GM13977 (cell line): ENCODE measurements at places on chromosomes 1 and 21.

DNA sequence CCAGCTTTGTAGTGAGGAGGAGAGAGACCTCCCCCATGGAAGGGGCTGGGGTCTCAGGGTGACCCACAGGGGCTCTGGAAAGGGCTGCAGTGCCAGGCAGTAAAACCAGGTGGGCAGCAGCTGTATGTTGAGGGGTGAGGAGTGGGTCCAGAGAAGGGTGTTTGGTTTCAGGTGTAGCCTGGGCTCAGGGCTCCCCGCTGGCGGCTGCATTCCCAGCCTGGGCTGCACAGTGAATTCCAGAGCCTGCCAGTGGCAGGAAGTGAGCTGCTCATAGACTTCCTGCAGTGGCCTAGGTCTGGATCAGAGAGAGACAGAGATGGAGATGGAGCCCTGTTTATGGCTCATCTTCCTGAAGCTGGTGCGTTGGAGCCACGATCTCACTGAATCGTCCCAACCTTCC is 356.4 kb downstream of the PTPRU start:
- DNase-seq: no peak

DNA sequence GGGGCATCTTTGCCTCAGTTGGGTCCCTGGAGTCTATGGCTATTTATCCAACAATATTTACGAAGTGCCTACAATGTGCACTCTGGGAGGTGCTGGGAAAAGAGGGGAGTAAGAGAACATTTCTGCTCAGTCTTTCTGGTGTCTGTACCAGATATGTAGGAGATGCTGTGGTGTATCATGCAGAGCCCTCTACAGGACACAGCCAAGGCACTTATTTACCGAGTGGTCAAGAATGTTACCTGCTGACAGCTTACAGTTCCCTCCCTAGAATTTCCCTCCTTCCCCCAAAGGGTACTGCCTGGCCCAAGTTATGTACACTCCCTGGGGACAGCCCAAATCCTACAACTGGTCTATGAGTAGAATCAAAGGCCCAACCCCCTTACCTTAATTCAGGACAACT is 177.7 kb downstream of the C1orf94 start:
- no peak for DNase-seq

- DNase-seq: no peak
Measured at GRCh38 chr1:29233693-29234092, 2.6 kb upstream of the PTPRU start.

GRCh38 chr1:196115646-196116045 is 492.6 kb downstream of the KCNT2 start:
- no peak for DNase-seq

GRCh38 chr1:1166642-1167397 is 6.9 kb upstream of the TTLL10 start:
- no peak for DNase-seq

GRCh38 chr1:187013582-187014200 is 184.9 kb downstream of the PLA2G4A start:
- no peak for DNase-seq

- DNase-seq: no peak
Measured at GRCh38 chr1:75559136-75559535, 51.8 kb downstream of the SLC44A5 start.

DNA sequence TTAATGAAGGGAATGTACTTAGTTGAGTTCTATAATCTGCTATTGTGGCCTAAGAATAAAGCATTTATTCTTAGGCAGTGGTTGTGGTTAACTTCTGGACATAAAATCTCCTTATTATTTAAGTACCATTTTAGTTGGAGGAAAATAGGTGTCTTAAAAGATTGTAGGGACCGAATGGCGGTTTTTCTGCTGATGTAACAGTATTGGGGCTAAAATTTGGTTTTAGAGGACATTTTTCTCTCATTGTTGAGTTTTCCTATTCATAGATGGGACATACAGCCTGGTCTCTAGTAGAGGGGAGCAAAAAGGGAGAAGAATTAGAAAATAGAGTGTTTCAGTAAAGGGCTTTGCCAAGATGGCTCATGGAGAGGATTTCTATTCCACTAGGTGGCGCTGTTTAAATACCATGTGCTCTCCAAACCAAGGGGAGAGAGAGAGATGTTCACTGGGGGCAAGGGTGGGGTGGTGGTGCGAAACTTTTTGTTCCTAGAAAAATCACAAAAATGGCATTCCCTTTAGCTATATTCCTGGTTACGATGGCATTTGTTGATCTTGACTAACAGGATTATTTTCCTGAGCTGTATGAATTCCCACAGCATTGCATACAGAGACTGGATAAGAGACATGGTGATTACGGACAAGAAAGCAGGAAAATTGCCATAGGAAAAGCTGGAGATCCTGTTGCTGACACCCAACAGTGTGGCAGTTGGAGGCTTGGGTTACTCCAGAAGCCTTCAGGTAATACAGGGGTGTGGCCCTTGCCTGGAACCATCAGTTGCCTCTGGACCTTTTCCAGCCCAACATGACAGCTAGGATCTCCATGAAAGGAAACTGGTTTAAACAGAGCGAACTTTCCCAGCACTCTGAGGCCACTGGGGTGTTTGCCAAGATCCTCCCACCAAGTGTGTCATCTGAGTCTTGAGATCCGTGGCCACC is 18.2 kb upstream of the FCGR2A start:
- DNase-seq: peak; percentile 71

DNA sequence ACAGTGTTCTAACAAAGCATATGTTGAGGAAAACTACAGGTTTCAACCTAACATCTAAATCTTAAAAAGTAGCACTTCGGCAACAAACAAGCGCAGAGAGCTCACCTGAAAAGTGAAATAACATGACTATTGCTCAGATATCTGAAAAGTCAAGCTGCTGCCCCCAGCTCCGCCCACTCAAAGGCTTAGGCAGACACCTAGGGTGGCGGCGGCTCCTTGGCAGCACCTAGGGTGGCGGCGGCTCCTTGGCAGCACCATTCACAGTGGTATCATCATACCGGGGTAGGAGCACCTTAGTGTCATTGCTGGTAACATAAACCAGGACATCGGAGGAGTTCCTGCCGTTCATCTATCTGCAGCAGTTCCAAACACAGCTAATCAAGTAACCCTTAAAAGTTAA is 4.2 kb upstream of the S100A12 start:
- DNase-seq: no peak

GRCh38 chr1:106502659-106503058 is 553.8 kb upstream of the PRMT6 start:
- DNase-seq: no peak

DNA sequence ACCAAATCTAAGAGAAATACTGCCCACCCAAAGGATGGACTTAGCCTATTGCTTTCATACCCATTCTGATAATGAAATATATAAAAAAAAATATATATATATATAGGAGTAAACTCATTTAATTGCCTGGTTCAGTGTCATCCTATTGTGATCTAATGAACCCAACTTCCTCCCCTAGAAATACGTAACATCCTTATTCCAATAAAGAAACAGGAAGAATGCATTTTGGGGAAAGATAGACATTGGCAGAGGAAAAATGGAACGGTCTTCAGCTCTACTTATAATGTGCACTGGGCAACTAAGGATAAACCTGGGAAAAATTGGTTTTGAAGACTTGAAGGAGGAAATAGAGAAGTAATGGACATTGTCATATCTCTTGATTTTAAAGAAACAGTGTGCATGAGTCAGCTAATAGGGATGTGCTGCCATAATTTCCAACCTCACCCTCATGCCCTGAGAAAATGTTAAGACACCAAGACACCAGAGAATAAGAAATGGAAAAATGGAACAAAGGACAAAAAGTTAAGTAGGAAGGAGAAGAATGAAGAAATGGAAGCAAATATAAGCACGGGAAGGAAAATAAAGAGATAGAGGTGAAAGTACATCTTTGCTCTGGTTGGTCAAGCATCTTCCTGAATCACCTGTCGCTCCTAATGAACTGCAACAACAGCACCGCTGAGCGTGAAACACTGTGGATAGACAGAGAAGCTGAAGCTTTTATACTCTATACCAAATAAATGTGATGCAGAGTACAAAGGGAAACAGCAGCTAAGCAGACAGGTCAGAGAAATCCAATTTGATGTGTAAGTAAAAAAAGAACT is 5.4 kb downstream of the UBR4 start:
- no peak for DNase-seq

- no peak for DNase-seq
Measured at GRCh38 chr21:41891132-41891531, 12.0 kb upstream of the PRDM15 start.

DNA sequence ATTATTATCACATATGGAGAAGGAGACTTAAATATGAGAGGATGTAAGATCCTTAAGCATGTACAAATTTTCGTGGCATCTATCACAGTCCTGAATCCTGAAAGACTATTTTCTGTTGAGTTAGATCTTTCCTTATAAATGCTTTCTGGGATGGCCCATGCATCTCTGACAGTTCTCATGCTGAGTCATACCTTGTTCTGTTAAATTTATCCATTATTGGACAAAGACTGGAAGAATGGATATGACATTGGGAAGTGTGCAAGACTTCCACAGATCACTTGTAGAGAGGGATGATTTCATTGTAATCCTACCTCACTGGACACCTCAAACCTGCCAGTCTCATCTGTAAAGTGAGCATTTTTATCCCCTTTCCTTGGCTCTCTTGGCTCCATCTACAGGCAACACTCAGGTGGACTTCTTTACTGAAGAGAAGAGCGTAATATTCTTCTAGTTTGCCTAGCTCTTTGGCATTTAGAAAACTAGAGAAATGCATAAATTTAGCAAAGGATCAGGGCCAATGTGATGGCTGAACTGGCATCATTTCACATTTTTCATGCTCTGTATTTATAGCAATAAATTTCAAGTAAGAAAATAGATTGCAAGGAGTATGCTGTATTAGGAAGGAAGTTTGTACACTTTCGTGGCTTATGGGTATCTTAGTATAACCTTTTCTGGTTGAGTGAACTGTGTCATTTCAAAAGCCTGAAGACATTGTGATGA is 128.2 kb downstream of the NFIA start:
- no peak for DNase-seq

DNA sequence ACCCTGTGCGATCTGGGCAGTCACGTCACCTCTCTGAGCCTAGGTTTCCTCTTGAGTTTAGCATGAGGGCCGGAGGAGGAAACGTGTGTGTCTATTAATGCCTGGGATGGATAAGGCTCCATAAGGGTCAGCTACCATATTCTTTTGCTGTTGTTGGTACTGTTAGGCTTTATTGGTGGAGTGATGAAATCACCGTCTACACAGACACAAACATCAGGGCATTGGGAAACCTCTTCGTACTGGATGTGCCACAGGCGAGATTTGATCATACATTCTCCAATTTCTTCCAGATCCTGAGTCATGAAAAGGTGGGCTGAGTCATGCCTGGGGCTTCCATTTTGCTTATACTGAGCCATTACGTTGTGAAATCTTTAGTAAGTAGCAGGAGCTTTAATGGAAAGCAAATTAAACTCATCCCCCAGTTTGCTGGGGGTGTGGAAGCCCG is 24.9 kb upstream of the GRHL3 start:
- DNase-seq: no peak

GRCh38 chr1:196366817-196367495 is 241.3 kb downstream of the KCNT2 start:
- no peak for DNase-seq

GRCh38 chr1:55073187-55073916 is 34.0 kb downstream of the PCSK9 start:
- peak; percentile 26 for DNase-seq

- DNase-seq: no peak
Measured at GRCh38 chr1:216723274-216723780, at the start of gene ESRRG. Gene ESRRG (minus strand): TSS chr1:216723429. CDS start chr1:216723299, 130 bp downstream.

- no peak for DNase-seq
Measured at GRCh38 chr1:227092069-227092468, 152.0 kb downstream of the COQ8A start.

GRCh38 chr1:67793562-67793961 is 39.7 kb downstream of the GNG12 start:
- no peak for DNase-seq

- DNase-seq: no peak
Measured at GRCh38 chr1:10818262-10819197, 22.1 kb upstream of the CASZ1 start.

- DNase-seq: no peak
Measured at GRCh38 chr1:231781892-231782291, 155.3 kb downstream of the DISC1 start.

DNA sequence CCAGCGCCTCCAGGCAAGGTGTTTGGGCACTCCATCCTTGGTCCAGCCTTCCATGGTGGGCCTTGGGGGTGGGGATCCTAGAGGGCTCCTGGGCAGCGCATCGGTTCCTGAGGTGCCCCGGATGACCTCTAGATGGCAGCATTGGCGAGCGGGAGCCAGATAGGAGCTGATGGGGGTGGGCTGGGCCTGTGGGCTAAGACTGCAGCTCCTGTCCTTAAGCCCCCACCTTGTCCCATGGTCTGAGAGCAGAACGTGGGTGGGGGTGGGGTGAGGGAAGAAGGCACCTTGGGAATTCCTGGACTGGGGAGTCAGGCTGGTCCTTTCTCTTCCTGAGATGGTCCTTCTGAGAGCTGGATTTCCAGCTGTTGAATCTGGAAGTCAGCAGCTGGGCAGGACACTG is 93.4 kb upstream of the CSF3R start:
- peak; percentile 84 for DNase-seq

DNA sequence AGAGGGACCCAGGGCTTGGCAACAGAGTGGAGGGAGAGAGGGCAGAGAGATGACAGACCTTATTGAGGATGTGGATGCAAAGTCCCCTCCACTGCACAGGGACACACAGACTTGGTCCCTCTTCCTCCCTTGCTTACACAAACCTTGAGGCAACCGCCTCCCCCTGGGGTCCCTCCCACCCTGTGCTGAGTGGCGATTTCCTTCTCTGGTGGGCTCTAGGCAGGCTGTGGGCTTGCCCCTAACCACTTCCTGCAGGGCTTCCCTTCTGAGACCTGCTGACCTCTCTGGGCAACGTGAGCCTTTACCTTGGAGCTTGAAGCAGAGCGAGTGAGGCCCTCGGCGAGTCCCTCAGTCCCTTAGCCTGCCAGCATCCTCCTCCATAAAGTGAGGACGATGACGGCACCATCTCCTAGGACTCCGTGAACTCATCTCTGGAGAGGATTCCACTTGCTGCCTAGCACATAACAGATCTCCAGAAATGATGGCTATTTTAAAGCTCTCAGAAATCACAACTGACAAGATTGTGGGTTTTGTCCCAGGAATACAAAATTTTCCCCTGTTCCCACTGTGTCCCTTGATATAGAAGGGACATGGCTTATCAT is 25.0 kb downstream of the KIAA1614 start:
- DNase-seq: no peak

GRCh38 chr1:10940451-10940804 is 72.0 kb upstream of the TARDBP start:
- no peak for DNase-seq

GRCh38 chr1:185816460-185816859 is 82.3 kb downstream of the HMCN1 start:
- no peak for DNase-seq

DNA sequence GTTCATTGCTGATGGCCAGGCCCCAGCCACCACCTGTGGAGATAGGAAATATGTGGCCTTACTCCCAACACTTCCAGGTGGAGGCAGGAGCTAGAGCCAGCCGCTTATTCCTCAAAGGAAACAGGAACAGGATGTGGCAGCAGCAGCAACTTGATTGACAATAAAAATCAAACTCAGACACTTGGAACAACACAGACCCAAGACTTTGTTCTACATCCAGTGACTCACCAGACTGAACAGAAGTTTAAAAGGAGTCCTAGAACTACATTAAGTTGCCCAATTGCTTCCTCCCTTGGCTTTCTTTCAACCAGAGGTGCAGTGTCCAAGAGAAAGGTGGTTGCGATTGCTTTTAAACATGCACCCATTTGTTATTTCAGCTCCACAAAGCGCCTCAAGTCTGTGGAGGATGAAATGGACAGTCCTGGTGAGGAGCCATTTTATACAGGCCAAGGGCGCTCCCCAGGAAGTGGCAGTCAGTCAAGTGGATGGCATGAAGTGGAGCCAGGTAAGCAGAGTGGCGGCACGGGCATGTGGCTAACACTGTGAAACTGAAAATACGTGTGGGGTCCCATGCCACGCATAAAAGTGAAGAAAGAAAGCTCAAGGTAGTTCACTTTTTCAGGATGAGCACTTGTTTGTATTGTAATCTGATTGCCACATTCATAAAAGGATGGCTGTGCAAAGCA is 276.6 kb downstream of the NFIA start:
- no peak for DNase-seq
